Natural killer cell (primary cell): ENCODE measurements at places on chromosomes 5 and 9.
A peak's percentile ranks its signal among the peaks of the same experiment; 100 is the strongest.

- DNase-seq, result no peak
Measured at GRCh38 chr5:160452036-160452435, 30.4 kb downstream of the PTTG1 start.

GRCh38 chr5:172973931-172974330, 9.6 kb upstream of the ATP6V0E1 start:
- no peak for DNase-seq

GRCh38 chr5:160516696-160517530, 95.3 kb downstream of the PTTG1 start:
- DNase-seq, result no peak

DNA sequence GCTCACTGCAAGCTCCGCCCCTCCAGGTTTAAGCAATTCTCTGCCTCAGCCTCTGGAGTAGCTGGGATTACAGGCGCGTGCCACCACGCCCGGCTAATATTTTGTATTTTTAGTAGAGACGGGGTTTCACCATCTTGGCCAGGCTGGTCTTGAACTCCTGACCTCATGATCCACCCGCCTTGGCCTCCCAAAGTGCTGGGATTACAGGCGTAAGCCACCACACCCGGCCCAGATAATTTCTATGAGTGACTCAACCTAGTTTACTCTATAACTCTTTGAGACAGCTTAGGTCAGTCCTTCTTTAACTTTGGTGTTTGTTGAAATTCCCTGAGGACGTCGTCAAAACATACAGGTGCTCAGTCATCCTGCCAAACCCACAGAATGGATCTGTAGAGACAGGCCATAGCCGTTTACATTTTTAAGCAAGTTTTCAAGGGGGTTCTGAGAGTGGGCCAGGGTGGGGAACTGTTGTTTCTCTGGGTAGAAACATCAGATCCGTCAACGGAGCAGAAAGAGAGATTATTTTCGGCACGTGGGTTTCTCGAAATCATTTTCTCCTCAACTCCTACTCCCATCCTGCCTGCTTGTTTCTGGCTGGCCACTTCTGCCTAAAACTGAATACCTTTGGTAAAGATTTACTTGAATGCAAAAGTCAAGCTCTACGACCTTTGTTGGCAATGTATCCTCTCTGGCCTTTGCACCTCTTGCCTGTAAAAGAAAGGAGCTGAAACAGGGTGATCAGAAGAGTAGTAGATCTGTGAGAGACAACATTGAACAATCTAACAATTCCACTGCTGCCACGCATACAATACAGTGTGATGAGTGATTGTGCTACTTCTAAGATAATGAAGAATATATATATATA, 6.0 kb upstream of the BOD1 start:
- no peak for DNase-seq

DNA sequence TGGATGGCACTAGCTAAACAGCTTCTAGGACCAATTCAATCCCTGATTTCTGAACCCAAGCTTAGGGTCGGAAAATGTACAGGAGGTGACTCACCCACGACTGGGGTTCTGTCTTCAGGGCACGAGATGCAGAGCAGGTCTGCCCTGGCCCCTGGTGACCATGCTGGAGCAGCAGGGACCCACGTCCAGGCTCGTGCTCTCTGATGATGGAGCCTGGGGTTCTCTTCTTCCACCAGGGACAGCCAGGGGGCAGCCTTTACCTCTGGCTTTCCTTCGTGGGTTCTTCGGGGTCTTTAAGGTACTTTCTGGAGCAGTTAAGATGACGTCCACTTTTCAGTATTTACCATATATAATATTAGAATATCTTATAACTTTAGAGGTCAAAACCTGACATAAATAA, 2.1 kb downstream of the CFAP77 start:
- peak; percentile 26 for DNase-seq

- no peak for DNase-seq
Measured at GRCh38 chr5:159057996-159058395, 41.7 kb downstream of the EBF1 start.
